ENCODE measurements at places on chromosomes 16 and 17.

DNA sequence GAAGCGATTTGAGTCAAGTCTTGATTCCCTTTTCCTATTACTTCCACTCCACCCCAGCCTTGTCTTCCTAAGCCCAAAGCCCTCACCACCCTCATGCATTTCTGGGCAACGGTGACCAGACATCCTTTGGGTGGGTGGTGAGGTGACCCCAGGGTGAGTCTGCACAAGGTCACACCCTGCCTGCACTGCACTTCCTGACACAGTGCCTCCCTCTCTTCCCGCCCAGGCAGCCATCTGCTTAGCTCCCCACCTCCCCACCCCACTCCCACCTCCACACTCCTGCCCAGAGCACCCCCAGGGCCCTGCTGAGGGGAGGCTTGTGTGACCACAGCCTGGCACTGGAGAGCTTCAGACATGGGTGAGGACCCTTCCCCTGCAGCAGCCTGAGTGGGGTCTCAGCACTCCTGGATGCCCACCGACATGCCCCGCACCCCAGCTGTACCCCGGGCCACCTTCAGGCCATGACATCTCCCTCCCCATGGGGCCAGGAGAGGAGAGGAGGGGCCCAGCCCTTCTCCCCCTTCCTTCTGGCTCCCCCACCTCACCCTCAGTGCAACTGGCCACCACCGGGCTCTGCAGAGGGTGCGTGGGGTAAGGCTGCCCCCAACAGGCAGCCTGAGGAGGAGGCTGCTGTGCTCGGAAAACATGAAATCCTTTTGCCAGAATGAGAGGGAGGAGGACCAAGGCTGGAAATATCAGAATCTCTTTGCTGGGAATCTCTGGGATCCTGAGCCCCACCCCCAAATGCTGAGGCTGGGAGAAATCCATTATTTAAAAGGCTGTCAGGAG, 68.6 kb downstream of the CCT6B start:
- DNase-seq = peak; percentile 71

GRCh38 chr17:74737299-74738050, 419 bp downstream of the RAB37 start:
- DNase-seq = peak; percentile 77

- DNase-seq = peak; percentile 23
Observed at GRCh38 chr16:17470182-17470907, 415 bp downstream of the XYLT1 start.

GRCh38 chr17:77839698-77840512, 118.6 kb upstream of the TNRC6C start:
- DNase-seq = no peak

GRCh38 chr17:16068323-16068722, 68.7 kb downstream of the TTC19 start:
- no peak for DNase-seq

DNA sequence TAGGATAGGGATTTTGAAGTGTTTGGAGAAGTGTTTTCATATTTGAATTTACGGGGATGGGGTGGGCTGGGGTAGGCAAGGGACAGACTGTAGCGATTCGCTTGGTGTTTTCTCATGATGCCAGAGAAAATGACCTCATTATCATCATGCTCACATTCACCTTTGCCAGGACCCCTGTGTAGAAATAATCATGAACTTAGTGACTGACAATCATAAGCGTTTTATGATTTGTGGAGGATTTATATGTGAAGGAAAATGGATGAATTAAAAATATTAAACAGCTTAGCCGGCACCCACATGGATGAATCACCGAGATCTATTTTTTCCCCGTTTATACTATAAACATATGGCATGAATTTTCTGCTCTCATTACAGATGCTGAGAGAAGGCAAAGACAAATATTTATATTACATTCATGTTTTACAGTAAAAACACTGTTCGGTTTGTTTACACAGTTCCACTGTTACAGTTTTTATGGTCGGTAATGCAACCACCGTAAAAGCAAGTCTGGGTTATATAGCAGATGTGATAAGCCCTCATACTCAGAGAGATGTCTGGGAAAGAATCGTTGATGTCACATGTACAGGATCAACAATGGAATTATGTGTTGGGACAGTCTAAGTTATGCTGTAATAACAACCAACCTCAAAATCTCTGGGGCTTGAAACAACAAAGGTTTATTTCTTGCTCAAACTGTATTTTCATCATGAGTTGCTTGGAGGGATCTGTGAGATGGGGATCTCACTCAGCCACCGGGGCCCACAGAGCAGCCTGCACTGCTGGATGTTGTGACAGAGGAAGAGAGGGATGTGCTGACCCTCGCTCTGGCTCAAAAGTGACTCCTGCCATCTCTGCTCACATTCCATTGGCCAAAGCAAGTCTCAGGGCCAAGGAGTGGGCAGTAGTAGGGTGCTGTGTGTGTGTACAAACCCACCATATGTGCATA, 85.1 kb downstream of the WWOX start:
- DNase-seq = no peak

DNA sequence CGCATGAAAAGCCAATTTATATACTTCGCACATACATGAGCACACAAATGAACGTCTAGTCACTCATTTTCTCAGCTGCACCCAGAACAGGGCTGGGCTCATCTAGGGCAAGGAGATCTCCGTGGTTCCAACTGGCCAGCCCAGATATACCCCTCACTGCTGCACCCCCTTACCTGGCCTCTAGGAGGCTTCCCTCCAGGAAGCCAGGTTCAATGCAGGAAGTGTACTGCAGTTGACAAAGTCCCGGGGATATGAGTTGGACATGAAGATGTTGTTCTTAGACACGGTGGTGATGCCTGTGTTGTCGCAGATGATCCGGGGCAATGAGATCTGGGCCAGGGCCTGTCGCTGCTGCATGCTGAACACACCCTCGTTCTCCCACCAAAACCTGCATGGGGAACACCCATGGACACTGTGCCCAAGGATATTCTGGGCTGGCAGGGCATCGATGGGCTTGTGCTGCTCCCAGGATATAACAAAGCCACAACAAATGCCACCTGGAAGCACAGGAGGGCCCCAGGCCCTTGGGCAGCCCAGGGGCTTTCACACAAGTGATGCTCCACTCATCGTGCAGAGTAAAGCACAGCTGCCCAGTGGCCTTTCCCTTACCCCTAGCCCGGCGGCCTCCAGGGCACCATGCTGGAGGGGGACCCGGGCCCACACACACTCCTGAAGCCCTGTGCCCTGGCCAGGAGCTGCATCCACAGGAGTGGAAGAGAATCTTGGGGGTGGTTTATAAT, 10.1 kb downstream of the MPO start:
- DNase-seq = peak; percentile 45

GRCh38 chr16:21179126-21179982, 20.9 kb downstream of the LDAF1 start:
- DNase-seq = no peak

DNA sequence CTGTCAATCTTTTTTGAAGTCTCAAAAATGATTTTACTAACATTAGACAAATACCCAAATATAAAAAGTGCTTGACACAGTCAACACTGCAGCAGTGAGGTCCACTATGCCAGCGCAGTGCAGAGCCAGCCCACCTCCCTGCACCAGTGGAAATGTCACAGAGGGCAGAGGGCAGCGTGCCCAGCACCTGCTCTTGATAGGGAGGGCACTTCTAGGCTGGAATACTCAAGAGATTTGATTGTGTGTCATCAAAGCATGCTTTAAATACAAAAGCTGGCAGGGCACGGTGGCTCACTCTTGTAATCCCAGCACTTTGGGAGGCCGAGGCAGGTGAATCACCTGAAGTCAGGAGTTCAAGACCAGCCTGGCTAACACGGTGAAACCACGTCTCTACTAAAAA, 136.0 kb downstream of the ANKRD11 start:
- no peak for DNase-seq

- DNase-seq = no peak
Observed at GRCh38 chr16:27482397-27483087, 67.2 kb downstream of the GTF3C1 start.

DNA sequence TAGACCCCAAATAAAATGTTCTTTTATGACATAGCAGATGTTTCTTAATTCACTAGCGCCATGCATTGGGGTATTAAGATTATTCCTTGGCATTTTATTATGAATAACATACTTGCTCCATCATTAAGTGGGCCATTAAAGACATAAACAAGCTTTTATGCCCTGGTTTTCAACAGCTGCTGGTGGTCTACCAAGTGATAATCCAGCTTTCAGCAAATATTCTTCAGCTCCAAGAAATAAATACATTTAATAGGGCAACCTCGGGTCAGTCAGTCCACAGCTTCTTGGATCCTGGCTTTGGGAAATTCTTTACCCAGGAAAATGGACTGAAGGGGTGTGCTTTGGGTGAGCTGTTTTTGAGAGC, 217.3 kb upstream of the IRX3 start:
- no peak for DNase-seq

DNA sequence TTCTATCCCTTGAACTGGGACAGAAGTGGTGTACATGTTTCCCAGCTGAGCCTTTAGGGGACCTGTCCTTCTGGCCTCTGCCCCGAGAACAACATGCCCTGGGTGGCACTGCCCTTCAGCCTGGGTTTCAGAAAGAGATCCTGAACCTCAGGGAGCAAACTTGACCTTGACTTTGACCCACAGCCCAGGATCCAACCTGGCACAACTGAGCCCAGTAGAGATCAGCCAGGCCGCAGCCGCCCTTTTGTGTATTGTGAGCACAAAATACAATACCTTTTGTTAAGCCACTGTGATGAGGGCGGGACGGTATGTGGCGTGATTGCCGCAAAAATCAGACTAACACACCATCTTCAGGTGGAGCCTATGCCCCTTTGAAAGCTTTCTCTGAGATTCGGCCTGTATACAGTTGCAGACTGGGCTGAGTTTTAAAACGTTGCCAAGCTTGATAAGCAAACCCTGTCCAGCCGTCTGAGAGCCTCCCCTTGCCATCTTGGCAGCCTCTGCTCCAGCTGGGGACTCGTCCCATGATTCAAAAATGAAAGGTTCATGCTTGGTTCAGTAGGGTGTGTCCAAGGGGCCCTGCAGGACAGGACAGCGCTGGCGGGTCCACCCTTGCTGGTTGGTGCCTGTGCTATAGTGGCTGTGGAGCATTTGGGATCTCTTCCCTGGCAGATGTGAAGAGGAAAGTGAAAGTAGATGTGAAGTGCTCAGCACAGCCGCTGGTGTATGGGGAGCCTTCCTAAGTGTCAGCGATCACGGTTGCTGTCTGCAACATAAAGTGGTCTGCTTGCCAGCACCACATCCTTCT, 40.3 kb downstream of the FOXL1 start:
- DNase-seq = no peak

DNA sequence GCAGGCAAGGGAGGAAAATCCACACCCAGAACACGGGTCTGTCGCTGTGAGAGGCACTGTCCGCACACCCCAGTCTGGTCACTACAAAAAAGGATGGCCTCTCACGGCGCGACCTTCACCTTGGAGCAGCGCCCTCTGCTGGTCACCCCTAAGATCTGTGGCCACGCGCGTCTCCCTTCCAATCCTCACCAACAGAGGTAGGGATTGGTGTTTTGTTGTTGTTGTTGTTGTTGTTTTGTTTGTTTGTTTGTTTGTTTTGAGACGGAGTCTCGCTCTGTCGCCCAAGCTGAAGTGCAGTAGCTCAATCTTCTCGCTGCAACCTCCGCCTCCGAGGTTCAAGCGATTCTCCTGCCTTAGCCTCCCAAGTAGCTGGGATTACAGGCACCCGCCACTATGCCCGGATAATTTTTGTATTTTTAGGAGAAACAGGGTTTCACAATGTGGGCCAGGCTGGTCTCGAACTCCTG, 15.0 kb upstream of the C17orf58 start:
- peak; percentile 82 for DNase-seq

- no peak for DNase-seq
Observed at GRCh38 chr17:80086081-80086480, 15.3 kb upstream of the GAA start.

DNA sequence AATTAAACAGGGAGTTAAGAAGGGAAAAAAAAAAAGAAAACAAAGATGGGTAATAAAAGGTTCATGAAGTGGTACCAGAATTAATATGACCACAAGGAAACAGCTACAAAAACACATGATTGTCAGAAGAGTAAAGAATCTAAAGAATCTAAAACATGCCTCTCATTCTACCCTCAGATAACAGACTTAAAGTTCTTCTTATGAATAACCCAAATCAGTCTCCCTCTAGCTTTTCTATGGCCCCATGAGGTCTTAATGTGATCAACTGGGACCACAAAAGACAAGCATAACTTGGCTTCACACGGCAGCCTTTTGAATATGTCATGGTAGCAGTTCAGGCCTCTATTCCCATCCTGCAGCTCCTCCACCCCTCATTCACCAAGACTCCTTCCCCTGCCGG, 6.9 kb downstream of the MYH10 start:
- DNase-seq = no peak

GRCh38 chr17:11924076-11924475, 73.2 kb downstream of the ZNF18 start:
- DNase-seq = no peak

DNA sequence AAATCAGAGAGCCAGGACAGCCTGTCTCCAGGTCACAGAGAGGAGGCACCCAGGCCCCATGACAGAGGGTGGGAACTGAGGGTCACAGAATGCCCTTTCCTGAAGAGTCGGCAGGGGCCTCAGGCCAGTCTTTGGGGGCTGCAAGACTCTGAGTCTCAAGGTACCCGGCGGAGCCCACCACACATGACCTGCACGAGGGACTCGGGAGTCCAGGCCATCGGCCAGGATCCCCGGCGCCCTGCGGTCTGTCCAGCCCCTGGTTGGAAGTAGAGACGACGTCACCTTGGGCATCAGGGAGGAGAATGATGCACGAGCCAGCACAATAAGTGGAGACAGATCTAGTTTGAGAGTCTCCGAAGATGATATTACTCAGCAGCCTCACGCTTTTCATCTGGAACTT, 234.7 kb upstream of the SDK2 start:
- no peak for DNase-seq

DNA sequence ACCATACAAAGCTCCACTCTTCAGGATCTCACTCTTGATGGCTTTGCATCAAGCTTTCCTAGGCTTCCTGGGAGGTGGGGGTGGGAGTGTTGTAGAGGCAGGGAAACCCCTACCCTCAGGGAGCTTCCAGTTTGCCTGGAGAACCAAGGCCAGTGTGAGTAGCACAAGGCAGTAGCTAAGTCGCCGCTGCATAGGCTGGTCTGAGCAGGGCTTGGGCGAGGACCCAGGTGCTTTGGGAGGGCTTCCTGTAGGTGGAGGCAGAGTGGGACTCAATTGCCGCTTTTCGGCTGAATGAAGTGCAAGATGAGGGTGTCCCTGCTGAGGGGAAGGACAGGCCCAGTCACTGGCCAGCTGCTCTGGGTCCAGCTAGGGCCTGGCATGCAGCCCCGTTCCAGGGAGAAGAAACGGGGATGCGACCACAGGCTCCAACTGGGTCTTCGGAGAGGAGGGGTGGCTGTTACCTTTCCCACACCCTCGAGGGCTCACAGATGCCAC, 3.9 kb downstream of the CD79B start:
- DNase-seq = no peak

- DNase-seq = peak; percentile 72
Observed at GRCh38 chr17:38918129-38918913, 7.1 kb upstream of the LASP1NB start.

GRCh38 chr17:31415004-31415454, 23.6 kb downstream of the RAB11FIP4 start:
- DNase-seq = no peak

- no peak for DNase-seq
Observed at GRCh38 chr16:81127051-81127450, 30.9 kb upstream of the GCSH start.

- no peak for DNase-seq
Observed at GRCh38 chr17:10046786-10047785, 142.0 kb upstream of the RCVRN start.

GRCh38 chr17:51322390-51323029, 62.2 kb downstream of the UTP18 start:
- no peak for DNase-seq

GRCh38 chr16:28572696-28573510, 19.2 kb downstream of the SGF29 start:
- DNase-seq = peak; percentile 31
